ENCODE measurements at places on chromosomes 7 and 10. TPM values are rescaled to one million over a fixed set of nuclear protein-coding genes. Genes with fewer than 3 reads are reported as not detected.

The PAOX gene
- 8.9 TPM for polyA plus RNA-seq

The ZNF273 gene
- polyA plus RNA-seq, result 4.6 TPM

The GPR15LG gene
- polyA plus RNA-seq, result 18.6 TPM

- DNase-seq, result no peak
These were observed 23.8 kb upstream of the STN1 start for GRCh38 chr10:103941801-103942200.

DNA sequence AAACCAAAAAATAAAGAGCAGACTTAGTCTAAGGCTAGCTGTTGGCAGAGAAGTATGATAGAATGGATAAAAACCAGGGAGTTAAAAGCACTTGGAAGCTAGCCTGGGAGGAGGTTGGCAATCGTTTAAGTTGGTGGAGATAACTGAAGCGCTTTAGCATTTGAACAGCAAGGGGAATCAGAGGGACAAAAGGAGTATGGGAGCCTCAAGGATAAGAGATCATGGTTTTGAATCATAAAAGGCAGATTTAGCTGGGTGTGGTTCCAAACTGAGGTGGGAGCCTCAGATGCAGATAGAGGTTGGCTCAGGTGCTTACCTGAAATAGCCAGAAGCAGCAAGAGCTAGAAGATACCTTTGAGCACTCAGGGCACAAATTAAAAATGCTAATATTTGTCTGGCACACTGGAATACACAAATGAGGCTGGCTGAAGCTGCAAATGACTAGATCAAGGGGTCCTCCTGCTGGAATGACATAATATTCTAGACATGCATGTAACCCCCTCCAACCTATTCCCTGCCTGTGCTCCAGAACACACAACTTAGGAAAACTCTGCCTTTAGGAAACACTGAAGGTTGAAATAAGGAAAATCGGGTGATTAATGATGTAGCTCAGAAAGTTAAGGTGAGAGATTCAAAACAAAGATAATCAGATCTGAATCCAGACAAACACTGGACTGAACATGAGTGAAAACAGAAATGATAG is 372.3 kb upstream of the LRRN3 start:
- DNase-seq, result no peak
